Spleen (tissue), 13 donors: ENCODE measurements at places on chromosomes 11 and 22. TPM values are rescaled to one million over a fixed set of nuclear protein-coding genes. Genes with fewer than 3 reads are reported as not detected.

TRIM49B gene
- total RNA-seq, result not detected

CBX6 gene
- total RNA-seq, result 38.5 TPM

SCN3B gene
- 1.6 TPM for total RNA-seq

NTM gene
- total RNA-seq, result 1.0 TPM

TMPRSS13 gene
- total RNA-seq, result 1.8 TPM

UPB1 gene
- total RNA-seq, result 1.7 TPM

FOLR3 gene
- 15.4 TPM for total RNA-seq

GUCY1A2 gene
- 25.4 TPM for total RNA-seq

TTLL12 gene
- 19.9 TPM for total RNA-seq

C22orf42 gene
- not detected for total RNA-seq

NNMT gene
- total RNA-seq, result 266 TPM

GDPD4 gene
- total RNA-seq, result 1.6 TPM

GRCh38 chr11:63901660-63902059, 15.3 kb downstream of the RCOR2 start:
- H3K36me3 ChIP-seq, result peaks cover 88% of the 10 kb centered on the region
- H3K4me1 ChIP-seq, result no peaks in the 10 kb centered on the region
- H3K27ac ChIP-seq, result no peak overlapping the region
- no peak overlapping the region for H3K4me3 ChIP-seq
- DNase-seq, result no peak

DNA sequence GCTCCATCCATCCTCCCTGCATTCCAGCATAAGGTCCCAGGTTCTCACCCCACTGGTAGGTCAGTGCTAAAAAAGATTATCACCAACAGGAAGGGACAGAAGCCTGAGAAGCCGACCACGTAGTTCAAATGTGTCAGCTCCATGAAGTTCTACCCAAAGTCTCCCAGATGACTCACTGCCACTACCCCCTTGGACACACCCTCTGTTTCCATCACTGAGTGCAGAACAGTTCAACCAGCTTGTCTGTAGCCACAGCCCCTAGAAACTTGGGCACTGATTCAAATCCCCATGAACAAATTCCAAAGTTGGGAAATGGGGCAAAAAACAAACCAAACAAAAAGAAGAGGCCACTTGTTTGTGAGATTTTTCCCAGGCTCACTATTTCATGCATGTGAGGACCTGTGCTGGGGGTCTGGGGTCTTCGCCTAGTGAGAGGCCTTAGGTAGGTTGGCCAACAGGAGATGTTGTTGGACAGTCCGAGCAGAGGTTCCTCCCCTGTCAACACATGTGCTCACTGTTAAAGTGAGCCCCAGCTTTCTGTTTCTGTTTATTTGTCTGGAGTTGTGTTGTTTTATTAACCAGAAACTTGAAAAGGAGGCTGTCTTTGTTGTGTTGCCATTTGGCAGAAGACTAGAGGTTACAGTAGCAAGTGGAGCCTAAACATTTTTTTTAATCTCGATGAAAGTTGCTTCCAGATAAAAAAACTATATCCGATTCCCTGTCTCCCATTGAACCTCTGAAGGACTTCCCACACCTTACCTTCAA, 24.2 kb upstream of the FLI1 start:
- H3K36me3 ChIP-seq, result no peaks in the 10 kb centered on the region
- no peak overlapping the region for H3K4me3 ChIP-seq
- DNase-seq, result no peak
- H3K27ac ChIP-seq, result no peak overlapping the region
- H3K4me1 ChIP-seq, result no peaks in the 10 kb centered on the region

GRCh38 chr22:20673295-20674195, 100.4 kb upstream of the SERPIND1 start:
- H3K36me3 ChIP-seq, result no peaks in the 10 kb centered on the region
- H3K27me3 ChIP-seq, result peaks cover 22% of the 10 kb centered on the region
- H3K27ac ChIP-seq, result no peak overlapping the region
- no peak for DNase-seq

- H3K36me3 ChIP-seq, result no peaks in the 10 kb centered on the region
- H3K4me1 ChIP-seq, result no peaks in the 10 kb centered on the region
- no peak overlapping the region for H3K4me3 ChIP-seq
- DNase-seq, result no peak
- no peaks in the 10 kb centered on the region for H3K27me3 ChIP-seq
Observed at GRCh38 chr11:121711236-121711635, 258.5 kb upstream of the SORL1-AS1 start.

DNA sequence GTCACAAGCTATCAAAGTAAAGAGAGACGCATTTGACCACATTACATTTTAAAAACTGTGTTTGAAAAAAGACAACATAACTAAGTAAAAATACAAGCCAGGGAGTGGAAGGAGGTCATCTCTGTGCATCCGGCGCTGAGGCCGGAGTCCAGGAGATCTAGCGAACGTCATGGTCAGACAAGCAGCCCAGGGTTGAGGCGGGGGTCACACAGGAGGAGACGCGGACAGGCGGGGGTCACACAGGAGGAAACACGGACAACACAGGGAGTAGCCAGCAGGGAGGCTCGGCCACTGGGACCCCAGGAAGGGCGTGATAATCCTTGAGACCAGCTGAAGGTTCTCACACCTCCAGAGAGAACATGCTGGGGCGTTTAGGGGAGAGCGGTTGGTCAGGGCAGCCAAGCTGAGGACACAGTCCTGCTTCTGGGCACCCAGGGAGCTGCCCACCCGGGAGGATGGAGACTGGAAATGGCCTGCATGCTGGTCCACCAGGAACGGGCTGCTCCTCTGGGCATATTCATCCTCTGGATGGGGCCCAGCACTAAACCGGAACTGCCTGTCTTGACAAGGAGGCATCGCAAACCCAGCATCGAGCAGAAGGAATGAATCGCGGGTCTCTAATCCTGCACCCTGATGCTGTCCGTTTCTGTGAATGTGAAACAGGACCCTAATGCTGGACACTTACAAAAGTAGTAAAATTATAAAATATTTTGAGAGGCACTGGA, 40.9 kb upstream of the MUC5AC start:
- no peaks in the 10 kb centered on the region for H3K27me3 ChIP-seq
- no peaks in the 10 kb centered on the region for H3K36me3 ChIP-seq
- H3K4me1 ChIP-seq, result no peaks in the 10 kb centered on the region
- H3K27ac ChIP-seq, result no peak overlapping the region

DNA sequence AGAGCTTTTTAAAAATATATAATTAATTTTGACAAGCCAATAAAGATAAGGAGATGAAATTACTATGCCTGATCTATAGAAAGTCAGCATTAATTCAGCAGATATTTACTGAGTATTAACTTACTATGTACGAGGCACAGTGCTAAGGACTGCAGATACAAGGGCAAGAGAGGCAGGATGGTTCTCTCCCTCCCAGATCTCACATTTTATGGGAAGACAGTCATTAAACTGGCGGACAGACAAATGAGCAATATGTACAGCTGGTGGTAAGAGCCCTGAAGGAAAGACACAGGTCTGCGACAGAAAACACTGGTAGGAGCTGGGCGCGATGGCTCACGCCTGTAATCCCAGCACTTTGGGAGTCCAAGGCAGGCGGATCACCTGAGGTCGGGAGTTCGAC, 36.8 kb downstream of the MCHR1 start:
- DNase-seq, result no peak
- H3K27me3 ChIP-seq, result peaks cover 10% of the 10 kb centered on the region
- H3K36me3 ChIP-seq, result no peaks in the 10 kb centered on the region
- no peaks in the 10 kb centered on the region for H3K4me1 ChIP-seq
- no peak overlapping the region for H3K4me3 ChIP-seq

DNA sequence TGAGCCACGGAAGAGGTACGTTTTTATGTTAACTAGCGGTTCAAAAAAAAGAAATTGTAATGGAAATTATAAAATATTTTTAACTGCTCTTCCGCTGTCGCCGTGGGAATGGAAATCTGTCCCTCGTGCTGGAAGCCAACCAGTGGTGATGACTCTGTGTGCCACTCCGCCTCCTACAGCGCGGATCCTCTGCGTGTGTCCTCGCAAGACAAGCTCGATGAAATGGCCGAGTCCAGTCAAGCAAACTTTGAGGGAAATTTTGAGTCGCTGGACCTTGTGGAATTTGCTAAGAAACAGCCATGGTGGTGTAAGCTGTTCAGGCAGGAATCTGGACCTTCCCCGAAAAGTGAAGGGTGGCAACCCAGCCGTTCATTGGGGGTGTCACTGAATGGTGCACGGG, 2.9 kb upstream of the CBX7 start:
- peaks cover 23% of the 10 kb centered on the region for H3K4me1 ChIP-seq
- no peaks in the 10 kb centered on the region for H3K36me3 ChIP-seq
- no peak overlapping the region for H3K4me3 ChIP-seq
- peaks cover 27% of the 10 kb centered on the region for H3K27me3 ChIP-seq
- no peak overlapping the region for H3K27ac ChIP-seq

DNA sequence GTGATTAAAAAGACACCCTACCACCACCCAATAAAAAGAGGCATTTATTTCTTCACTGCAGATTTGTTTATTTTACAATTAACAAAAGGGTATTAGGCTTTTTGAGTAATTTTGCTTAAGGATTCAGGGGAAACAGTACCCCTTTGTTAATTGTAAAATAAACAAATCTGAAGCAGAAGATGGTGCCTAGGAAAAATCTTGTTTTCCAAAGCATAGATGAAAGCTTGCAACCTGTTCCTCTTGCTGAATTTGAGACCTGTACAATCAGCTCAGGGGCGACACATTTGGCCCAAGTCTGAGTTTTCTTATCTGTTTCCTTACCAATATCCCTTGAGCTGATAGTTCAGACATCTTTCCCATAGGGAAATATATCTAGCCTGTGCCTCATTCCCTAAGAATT, 171.9 kb downstream of the GRIA4 start:
- no peak overlapping the region for H3K27ac ChIP-seq
- DNase-seq, result no peak
- H3K4me1 ChIP-seq, result no peaks in the 10 kb centered on the region
- H3K36me3 ChIP-seq, result no peaks in the 10 kb centered on the region
- no peak overlapping the region for H3K4me3 ChIP-seq

- no peak overlapping the region for H3K4me3 ChIP-seq
- H3K36me3 ChIP-seq, result peaks cover 47% of the 10 kb centered on the region
- no peak overlapping the region for H3K27ac ChIP-seq
- DNase-seq, result no peak
Observed at GRCh38 chr11:33068611-33069340, 29.4 kb downstream of the TCP11L1 start.

DNA sequence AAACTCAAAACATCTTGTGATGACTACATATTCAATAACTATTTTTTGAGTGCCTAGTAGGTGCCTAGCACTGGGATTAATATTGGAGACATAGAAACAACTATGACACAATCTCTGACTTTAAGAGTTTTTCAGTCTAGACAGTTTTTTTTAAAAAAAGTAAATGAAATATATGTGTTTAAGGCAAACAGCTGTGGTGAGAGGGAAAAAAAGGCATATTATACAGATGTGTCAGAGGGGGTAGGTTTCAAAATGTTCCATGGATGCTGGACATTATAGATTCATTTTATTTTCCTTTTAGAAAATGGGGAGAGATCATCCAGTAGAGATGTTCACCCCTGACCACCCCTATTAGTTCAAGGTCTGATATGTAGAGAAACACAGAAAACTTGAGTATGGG, 90.8 kb downstream of the LUZP2 start:
- H3K36me3 ChIP-seq, result no peaks in the 10 kb centered on the region
- no peak overlapping the region for H3K27ac ChIP-seq
- DNase-seq, result no peak
- H3K4me1 ChIP-seq, result no peaks in the 10 kb centered on the region
- H3K27me3 ChIP-seq, result no peaks in the 10 kb centered on the region

DNA sequence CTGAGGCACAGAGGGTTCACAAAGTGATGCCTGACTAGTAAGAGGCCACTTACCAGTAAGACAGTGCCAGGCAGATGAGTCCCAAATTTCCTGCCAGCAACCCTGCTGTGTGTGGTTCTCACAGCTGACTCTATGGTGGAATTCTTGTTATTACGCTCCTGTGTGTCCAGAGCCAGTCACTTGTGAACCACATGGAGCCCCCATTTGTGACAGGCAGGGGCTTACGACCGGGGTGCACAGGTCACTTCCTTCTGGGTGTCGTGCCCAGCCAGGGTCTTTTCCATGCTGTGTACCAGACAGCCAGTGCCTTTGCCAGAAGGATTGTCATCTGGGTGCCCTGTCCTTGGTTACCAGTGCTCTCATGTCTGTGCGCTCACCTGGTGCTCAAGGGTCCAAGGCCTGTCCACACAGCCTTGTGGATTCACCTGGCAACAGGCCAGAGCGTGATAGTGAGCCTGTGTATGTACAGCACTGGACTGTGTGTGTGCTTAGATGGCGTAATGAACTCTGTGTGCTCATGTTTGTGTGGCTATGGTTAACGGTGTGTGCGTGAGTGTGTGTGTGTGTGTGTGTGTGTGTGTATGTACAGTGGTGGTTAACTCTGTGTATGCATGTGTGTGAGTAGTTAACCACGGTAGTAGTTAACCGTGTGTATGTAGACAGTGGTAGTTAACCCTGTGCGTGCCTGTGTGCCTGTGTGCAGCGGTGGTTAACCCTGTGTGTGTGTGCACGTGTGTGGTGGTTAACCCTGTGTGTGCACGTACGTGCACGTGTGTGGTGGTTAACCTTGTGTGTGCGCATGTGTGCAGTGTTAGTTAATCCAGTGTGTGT, 18.6 kb downstream of the GRAMD4 start:
- peaks cover 36% of the 10 kb centered on the region for H3K36me3 ChIP-seq
- H3K27me3 ChIP-seq, result no peaks in the 10 kb centered on the region
- H3K4me3 ChIP-seq, result no peak overlapping the region
- DNase-seq, result no peak

- H3K4me3 ChIP-seq, result no peak overlapping the region
- H3K27me3 ChIP-seq, result peaks cover 15% of the 10 kb centered on the region
- no peaks in the 10 kb centered on the region for H3K36me3 ChIP-seq
- no peak for DNase-seq
- H3K27ac ChIP-seq, result no peak overlapping the region
Observed at GRCh38 chr11:131903074-131903473, 532.7 kb downstream of the NTM start.
